LHCN-M2 (cell line): ENCODE measurements at places on chromosomes 5 and 9. TPM values are rescaled to one million over a fixed set of nuclear protein-coding genes. Genes with fewer than 3 reads are reported as not detected.

- peak; percentile 55 for DNase-seq
Observed at GRCh38 chr9:4375424-4376200, 75.7 kb upstream of the GLIS3 start.

DNA sequence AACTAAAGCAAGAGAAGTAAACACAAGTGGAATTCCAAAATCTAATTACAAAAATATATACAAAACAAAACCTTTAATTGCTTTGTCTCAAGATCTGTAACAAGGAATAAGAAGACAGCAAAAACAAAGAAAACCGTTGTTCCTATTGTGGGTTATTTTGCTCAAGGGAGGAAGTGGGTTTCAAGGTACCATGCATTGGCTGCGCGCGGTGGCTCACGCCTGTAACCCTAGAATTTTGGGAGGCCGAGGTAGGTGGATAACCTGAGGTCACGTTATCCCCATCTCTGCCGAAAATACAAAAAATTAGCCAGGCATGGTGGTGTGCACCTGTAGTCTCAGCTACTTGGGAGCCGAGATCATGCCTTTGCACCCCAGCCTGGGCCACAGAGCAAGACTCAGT, 12.1 kb upstream of the IQGAP2 start:
- DNase-seq = no peak

- no peak for DNase-seq
Observed at GRCh38 chr5:151531581-151531980, 59.5 kb downstream of the FAT2 start.

OR1J2 gene
- total RNA-seq = not detected in 2 replicates

DNA sequence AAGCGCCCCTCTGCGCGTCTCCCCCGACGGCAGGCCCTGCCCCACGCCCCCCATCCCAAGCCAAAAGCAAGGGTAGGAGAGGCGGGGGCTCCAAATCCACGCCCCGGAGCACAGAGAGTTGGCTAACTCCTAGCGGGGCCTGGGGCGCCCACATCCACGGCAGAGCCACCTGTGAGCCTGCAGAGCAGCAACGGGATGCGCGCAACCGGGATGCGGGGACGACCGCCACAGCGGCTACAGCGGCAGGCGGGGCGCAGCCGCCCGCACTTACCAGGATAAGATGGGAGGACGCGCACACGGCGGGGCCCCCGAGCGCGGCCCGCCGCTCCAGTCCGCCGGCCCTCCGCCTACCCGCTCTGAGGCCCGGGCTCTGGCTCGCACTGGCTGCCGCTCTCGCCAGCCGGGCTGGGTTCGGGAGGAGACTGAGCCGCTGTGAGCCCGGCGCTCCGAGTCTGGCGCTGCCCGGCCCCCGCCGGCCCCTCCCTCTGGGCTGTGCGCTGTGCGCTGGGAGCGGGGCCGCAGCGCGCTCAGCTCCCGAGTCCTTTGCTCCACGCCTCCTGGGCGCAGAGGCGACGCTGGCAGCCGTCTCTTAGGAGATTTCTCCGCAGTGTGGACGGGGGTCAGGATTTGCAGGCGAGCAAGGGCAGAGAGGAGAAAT, at the start of gene SLC24A2:
Gene SLC24A2 (minus strand): TSS at position 424 of the 658 bp plus-strand sequence.
- no peak for DNase-seq

TAF11L10 gene
- not detected in 2 replicates for total RNA-seq

SLC46A2 gene
- total RNA-seq = not detected in 2 replicates

GRCh38 chr5:40904205-40904993, 4.9 kb upstream of the C7 start:
- DNase-seq = peak; percentile 58

ANKRD34B gene
- total RNA-seq = not detected in 2 replicates

TMEFF1 gene
- total RNA-seq = 0.51 and 2.4 TPM in 2 replicates

DNA sequence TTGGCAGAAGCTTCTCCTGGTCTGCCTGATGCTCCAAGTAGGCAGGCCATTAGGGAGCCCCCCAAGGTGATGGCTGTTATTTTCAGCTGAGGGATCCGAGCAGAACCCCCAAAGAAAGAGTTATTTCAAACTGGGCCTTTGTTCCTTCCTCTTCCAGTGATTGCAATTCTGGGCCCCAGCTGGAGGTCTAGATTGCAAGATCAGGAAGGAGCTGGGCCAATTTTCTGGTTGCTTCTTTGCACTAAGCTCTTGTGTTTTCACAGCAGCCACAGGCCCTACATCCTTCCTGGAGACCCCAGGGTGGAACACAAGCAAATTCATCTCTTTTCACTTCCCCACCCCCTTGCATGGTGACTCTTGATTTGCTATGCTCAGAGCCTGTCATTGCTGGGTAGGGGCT, 215.0 kb downstream of the SEMA6A start:
- DNase-seq = no peak

- DNase-seq = no peak
Observed at GRCh38 chr9:125961072-125961471, 213.9 kb downstream of the PBX3 start.

DNA sequence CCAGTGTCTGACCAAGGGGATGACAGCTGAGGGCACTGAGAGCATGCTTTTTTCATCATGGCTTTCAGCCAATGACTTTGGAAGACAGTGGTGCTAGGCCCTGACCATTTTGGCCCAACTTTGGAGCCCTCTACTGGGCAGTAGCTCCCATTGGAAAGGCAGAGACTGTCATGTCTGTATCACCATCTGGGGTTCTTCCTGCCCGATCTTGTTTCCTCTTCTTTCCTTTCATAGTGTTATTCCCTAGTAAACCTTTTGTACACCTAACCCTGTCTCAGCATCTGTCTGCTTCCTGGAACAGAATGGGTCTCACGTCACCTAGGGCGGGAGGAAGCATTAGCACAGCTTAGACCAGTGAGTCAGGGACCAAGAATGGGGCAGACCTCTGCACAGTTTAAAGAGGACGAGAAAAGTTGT, 97.4 kb upstream of the MAST4 start:
- peak; percentile 40 for DNase-seq

DNA sequence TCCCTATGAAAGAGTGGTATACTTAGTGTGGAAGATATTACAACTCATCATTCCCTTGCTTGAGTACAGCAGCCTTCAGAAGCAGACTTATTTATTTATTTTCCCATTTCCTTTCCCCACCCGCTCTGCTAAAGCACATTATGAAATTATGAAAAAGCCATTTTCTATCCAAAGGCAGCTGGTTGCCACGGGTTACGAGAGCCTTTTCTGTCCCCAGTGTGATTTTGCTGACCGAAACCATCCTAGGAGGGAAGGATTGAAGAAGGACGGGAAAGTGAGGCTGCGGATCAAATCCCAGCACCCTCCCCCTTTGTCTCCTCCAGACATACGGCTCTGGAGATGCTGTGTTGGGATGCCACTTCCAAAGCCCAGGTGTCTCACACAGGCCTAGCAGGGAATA, 246.9 kb downstream of the TLR4 start:
- DNase-seq = no peak

- no peak for DNase-seq
Observed at GRCh38 chr5:15424769-15425168, 75.2 kb upstream of the FBXL7 start.

RLN2 gene
- total RNA-seq = not detected in 2 replicates

DNA sequence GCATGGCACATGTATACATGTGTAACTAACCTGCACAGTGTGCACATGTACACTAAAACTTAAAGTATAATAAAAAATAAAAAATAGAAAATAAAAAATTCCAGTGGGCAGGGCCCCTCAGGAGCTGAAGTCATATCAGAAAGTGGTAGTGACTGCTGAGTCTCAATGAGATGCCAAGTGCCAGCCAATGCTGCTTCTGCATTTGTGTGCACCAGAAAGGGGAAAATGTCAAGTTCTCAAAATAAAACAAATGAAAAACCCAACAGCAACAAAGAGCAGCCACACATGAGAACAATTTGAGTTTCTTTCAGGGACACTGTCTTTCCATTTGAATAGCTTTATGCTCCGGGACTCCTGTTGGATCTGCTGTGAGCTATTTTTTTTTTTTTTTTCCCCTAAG, 117.2 kb upstream of the CCDC112 start:
- DNase-seq = no peak

- DNase-seq = no peak
Observed at GRCh38 chr5:99378443-99378842, 449.6 kb upstream of the CHD1 start.

- no peak for DNase-seq
Observed at GRCh38 chr5:72177538-72177937, 70.3 kb downstream of the MAP1B start.

FGF18 gene
- total RNA-seq = 0.06 TPM in 1 of 2 replicates, not detected in the other

DNA sequence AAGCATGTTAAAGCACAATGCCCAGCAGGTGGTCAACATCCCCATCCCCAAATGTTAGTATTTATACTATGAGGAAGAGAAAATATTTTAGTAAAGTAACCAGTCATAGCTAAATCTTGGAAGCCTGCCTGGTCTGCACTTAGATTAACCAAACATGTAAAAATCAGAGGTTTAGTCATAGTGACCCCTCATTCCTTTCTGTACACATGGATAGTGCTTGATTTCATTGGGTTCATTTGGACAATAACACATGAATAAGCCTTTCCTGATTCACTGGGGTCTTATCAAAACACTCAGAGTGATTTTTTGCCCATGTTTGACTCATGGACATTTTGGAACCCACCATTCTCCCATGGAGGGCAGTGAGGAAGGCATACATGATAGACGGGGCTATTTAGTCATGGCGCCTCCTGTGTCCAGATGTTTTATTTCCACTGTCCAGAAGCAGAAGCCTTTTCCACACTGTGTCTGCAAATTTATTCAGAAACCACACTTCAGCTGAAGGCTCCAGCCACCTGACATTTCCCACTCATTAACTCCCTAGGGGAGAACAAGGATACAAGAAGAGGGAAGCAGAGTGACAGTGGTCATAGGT, 32.5 kb downstream of the OR1J1 start:
- DNase-seq = peak; percentile 54

DNA sequence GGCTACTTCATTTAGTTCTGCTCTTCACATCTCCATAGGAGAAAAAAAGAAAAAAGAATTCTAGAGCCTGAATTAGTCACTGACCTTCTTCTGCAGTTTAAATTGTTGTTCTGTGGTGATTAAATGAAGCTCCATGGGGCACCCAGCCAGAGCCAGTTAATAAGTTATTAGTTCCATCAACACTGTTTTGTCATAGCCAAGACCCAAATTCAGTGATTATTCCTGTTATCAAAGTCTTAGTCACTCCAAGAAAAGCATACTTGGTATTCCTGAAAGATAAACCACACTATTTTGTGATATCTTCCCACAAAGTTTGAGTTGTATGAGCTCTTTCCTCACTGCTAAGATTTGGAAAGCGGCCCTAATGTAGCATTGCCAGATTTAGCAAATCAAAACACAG, 134.8 kb upstream of the RGMB start:
- peak; percentile 43 for DNase-seq

- no peak for DNase-seq
Observed at GRCh38 chr5:67985686-67986387, 229.7 kb upstream of the PIK3R1 start.

DNA sequence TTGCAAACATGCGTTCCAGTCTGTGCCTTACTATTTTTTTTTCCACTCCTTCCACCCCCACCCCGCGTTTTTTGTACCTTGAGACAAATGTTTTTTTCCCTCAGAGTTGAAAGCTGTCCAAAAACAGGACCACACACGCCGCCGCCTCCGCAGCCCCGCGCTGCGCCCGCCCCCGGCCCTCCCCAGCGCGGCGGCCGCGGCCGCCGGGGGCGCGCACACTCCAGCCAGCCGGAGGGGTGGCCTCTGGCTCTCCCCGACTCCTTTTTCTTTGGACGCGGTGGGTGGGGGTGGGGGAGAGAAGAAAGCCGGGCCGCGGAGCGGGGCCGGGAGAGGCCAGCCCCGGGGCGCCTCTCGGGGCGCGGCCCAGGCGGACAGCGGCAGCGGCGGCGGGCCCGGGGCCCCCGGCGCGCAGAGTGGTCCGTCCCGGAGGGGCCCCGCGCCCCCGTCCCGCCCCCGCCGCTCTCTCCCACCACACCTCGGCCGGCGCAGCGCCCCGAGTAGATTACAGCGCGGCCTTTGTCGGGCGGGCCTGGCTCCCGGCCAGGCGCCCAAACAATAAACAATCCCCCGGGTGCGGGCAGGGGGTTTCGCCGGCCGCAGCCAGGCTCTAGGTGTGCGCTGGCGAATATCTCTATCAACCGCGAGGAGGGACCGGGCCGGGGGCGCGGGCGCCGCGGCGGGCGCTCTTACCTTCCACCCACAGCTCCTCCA, 10.9 kb downstream of the PTCH1 start:
- peak; percentile 35 for DNase-seq

PKD2L2 gene
- total RNA-seq = not detected in 2 replicates

PIP5K1B gene
- not detected in 2 replicates for total RNA-seq

- DNase-seq = peak; percentile 77
Observed at GRCh38 chr5:88952344-88952743, 69.4 kb upstream of the MEF2C start.

SPATA31A3 gene
- not detected in 2 replicates for total RNA-seq

DNA sequence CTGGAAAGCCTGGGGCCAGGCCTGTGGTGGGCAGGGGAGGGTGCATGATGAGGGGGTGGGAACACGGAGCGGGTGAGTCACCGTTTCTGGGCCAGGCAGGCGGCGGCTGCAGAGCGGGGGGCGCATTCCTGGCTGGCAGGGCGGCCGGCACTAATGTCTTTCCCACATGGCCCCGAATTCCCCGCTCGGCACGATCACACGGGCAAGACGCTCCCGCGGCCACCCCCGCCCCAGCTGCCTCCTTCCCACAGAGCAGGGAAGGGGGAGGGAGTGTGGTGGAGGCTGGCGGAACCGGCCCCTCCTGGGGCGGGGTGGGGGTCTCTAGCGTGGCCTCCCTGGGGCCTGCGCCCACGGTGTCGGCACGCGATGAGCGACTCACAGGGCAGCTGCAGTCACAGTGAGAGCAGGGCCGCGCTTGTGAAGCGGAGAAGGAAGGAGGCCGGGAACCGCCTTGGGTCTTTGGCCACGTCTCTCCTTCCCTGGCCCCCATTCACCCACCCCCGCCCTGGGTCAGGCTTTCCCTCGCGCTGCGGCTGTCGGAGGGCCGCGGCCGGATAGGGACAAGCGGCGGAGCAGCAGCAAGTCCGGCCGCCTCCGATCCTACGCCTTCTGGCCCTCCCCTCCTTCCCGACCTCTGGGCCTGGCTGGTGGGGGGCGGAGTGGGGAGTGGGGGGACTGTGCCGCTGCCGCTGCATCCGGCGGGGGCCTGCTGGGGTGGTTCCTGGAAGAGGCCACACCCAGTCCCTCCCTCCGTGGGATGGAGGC, 48.9 kb downstream of the CXXC5 start:
- peak; percentile 80 for DNase-seq

DNA sequence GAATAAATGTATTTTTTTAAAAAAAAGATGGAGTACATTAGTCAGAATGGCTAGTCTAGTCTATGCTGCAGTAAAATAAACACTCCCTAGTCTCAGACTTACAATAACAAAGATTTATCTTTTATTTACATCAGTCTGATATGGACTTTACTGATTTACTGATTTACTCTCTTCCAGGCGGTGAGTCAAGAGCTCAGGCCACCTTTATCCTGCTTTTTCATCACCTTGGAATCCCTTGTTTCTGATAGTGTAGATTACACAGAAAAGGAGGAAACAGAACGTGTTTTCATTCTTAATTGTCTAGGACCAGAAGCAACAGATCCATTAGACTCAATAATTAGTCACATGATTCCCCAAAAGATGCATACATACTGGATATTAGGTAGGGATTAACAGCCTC, 290.1 kb upstream of the TRPC7 start:
- DNase-seq = no peak

BRINP1 gene
- total RNA-seq = 0.23 and 0.26 TPM in 2 replicates

BARX1 gene
- not detected in 2 replicates for total RNA-seq

GRCh38 chr9:116809656-116810055, 122.6 kb downstream of the TRIM32 start:
- no peak for DNase-seq
